ENCODE measurements at places on chromosomes 6 and 20.

DNA sequence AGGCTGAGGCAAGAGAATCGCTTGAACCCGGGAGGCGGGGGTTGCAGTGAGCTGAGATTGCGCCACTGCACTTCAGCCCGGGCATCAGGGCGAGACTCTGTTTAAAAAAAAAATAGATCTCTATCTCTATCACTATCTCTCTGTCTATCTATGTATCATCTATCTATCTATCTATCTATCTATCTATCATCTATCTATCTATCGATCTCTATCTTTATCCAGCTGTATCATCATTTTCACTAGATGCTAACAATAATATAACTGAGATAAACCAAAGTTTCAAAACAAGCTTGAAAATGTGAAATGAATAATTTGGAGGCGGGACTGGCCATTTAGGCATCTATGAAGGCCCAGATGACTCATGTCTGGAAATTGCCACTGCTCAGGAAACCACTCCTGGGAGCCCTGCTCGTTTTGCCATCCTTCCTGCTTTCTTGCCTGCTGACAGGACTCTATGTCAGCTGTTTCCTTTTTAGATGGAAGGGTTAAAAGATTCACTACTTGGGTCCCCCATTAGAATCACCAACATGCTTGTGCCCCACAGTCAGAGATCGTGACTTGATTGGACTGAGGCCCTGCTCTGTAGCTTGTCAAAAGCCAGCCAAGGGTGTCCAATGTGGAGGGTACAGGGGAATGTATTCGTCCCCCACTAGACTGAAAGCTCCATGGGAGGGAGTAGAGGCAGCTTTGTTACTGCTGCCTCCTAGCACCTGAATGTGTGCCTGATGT is 61.7 kb downstream of the UTRN start:
- DNase-seq: no peak

GRCh38 chr6:41021832-41022231 is 17.2 kb downstream of the UNC5CL start:
- DNase-seq: no peak

DNA sequence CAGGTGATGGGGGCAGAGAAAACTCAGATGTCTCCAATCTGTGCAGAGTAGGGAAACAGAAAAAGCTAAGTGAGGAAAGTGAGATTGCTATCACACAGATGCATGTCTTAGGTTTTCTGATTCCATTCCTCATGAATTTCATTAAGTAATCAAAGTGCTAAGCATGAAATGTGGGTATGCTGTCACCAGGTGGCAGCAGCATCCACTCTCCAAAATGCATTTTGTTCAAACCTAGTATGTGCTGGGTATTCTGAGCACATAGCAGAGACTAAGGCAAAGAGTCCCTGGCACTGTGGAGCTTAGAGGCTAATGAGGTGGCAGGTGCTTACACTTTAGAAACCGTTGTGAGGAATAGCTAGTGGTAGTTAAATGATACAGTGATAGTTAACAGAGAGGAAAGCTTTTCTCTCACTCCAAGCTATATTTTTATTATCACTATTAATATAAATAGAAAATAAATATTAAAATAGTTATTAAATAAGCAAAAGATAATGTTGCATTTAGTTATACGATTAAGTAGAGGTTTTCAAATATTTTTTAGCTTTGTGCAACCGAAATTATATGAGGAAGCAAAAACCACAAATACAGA is 179.5 kb downstream of the CDH26 start:
- DNase-seq: no peak

- DNase-seq: no peak
Observed at GRCh38 chr20:63662813-63663189, 4.7 kb downstream of the RTEL1 start.

DNA sequence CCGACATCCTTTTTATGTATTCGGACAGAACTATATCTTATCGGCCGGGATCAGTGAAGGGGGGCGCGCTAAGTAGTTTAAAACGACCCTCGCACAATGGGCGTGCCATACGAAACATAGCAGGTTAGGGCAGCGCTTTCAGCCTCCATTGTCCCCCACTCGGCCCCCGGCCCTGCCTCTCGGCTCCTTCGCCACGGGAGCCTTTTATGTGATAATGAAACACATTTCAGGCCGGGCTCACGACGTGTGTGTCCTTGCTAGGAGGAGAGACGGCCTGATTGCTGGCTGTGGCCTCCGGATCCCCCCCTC is 5.3 kb downstream of the FOXA2 start:
- DNase-seq: peak; percentile 94

- DNase-seq: no peak
Observed at GRCh38 chr20:45704969-45705637, at the start of gene WFDC10B. WFDC10B (minus strand) TSS chr20:45705019; CDS start chr20:45685992, 19,027 bp downstream.

GRCh38 chr6:162999575-163000285 is 272.0 kb downstream of the PACRG start:
- DNase-seq: no peak

DNA sequence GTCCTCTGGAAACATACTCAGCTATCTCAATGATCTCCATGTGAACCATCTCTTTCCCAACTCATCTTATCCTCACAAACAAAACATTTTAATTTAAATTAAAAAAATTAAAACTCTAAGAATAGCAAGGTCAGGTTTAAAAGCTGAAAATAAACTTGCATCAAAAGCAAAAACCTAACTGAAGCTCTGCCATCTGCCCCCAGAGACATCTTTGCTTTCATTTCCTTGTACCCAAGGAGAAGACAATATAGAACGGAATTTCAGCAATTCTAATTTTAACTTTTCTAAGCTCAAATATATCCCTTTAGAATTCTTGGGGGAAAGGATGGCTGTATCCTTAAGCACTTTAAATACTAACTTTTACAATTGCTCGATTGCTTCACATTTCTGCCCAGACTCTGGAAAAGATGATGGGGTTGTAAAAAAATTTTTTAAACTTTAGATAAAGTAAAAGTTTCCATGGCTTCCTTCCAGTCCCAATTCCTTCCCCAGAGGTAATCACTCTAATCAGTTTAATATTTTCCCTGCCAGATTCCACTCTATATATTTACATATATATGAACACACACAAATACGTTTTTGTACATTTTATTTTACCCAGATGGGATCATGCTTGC is 69.2 kb upstream of the SMIM29 start:
- no peak for DNase-seq

GRCh38 chr6:143963158-143963919 is 44.7 kb downstream of the PLAGL1 start:
- no peak for DNase-seq

DNA sequence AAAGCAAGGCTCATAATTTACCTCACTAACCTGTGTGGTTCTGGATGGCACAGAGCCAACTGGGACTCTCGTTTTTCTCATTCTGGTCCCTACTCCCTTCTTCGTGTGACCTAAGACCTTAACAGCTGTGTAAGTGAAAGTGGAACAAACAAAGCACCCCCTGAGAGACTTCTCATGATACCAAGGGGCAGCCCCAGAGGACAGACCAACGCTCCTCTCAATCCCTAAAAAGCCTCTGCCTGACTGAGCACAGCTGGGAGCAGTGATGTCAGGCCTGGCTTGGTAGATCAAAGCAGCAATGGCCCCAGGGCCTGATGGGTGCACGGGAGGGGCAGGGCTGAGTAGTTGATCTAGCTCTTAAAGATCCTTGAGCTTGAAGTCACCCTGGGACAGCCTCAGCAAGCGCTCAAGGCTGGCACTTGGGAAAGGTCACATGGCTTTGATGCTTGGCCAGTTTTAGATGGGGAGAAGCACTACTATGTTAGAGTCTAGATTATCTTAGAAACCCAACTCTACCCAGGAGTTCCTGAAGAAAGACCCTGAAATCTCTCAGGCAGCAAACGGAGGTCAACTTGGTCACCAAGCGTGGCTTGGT is 16.2 kb upstream of the TGM2 start:
- DNase-seq: peak; percentile 26

DNA sequence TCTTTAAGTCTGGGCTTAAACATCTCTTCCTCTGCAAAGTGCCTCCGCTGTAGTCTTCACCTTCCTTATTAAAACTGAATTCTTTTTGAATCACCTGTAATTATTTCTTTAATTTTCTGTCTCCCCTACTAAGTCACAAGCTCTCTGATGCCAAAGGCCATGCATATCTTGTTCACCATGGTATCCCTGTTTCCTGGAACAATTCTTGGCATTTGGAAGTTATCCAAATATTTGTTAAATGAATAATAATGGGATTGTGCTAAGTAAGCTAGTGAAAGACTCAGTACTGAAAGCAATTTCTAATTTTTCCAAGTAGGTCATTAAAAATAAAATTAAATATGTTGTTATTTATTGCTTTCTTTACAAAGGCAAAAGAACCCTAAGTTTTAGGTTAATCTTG is 12.2 kb downstream of the SNAP91 start:
- no peak for DNase-seq

GRCh38 chr6:157226761-157227160 is 96.6 kb downstream of the TMEM242 start:
- no peak for DNase-seq

- no peak for DNase-seq
Observed at GRCh38 chr20:5127859-5128424, 1.1 kb downstream of the CDS2 start.

- DNase-seq: no peak
Observed at GRCh38 chr6:33453393-33454008, 875 bp upstream of the ZBTB9 start.

- DNase-seq: no peak
Observed at GRCh38 chr6:25435416-25435985, 156.3 kb downstream of the CARMIL1 start.

DNA sequence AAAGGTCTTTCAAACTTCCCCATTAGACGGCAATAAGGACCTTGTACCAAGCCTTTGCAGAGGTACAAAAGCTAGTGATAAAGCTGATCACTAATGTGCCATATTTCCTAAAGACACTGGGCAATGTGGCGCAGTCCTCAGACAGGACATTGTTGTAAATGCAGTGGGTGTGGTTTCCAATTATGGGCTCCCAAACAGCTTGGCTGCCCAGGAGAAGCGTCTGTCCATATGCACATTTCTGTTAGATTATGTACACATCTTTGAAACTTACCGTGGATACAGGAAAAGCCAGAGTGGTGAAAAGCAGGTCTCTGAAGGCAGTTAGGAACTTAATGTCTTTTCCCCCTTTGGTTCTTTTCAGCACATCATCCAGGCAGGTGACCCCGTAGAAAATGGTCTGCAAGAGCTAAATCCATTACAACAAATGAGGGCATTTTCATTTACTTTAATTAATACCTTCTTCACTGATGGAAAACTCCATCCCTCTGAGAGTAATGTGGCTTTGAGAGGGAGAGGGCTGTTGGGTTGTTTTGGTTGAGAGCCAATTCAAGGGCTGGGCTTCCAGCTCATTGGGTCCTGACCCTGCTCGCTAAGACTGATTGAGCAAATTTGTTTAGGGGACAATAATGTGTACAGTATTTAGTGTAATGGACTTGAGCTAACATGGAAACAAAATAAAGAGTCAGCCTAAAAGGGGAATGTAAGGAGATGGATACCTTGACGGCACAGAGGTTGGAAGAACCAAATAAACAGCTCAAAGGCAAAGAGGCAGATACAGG is 10.4 kb downstream of the ADTRP start:
- DNase-seq: no peak

DNA sequence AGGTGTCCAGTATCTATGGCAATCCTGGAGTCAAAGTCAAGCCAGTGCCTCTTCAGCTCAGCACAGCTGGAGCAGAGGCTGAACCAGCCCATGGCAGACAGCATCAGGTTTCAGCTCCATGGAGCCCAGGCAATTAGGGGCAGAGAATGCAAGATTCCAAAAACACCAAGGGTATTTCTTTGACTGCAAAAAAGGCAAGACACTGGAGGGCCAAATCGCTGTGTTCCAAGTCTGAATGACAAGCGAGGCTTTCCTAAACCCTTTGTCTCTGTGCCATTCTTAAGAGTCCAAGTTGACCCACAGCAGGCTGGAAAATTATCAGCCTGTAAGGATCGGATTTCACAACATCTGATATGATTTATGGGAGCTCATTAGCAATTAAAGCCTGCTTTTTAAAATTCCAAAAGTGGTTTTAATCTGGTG is 49.7 kb upstream of the TGM3 start:
- DNase-seq: no peak

DNA sequence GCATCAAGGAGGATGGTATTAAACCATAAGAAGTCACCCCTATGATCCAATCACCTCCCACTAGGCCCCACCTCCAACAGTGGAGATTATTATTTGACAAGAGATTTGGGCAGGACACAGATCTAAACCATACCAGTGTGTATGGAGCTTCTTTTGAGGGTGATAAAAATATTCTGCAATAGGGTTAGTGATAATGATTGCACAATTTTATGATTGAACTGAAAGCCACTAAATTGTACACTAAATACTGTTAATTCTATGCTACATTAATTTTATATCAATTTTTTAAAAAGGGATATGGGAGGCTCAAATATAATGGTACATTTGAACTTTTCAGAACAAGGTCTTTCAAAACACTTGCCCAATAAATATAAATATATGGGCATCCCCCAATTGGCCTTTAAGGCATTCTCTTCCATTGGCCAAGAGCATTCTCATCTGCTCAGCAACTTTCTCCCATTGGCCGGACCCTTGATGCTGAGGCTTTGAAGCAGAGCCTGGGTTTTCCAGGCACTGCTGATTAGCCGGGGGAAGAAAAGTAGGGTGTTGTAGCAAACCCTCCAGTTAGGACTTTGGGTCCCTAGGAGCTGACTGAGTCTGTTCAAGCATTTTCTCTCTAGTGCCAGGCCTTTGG is 209.9 kb downstream of the LRFN2 start:
- DNase-seq: no peak

DNA sequence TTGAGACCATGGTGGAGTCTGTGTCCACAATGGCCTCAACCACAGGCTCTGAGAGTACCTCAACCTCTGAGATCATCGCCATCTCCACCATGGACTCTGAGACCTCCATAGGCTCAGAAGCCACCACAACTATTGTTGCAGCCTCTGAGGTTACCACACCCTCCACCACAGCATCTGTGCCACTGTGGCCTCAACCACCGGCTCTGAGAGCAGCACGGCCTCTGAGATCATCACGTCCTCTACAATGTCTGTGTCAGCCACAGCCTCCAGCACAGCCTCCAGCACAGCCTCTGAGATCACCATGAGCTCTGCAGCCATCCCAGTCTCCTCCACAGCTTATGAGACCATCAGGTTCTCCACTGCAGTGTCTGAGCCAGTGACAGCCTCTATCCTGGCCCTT is 19.4 kb upstream of the MUC21 start:
- no peak for DNase-seq

GRCh38 chr20:48490961-48491831 is 336.6 kb downstream of the PREX1 start:
- DNase-seq: no peak

DNA sequence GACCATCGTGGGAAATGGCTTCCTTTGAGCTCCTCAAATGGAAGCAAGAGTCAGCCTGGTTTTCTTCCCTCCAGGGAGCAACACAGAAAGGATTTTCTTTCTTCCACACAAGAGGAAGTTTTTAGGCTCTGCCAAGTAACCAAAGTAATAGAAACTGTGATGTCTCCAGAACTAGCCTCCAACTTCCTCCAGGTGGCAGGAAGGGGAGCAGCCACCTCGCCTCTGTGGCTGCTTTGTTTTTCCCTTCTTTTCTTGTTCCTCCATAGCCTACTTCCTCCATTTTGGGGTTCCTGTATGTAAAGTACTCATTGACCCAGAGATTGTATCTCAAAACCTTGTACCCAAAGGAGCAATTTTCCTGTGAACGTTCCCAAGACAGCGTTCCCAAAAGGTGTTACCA is 32.7 kb upstream of the CCR6 start:
- no peak for DNase-seq

GRCh38 chr6:158629367-158630221 is 14.9 kb downstream of the DYNLT1 start:
- no peak for DNase-seq
